ENCODE measurements at places on chromosomes 5 and 9.

GRCh38 chr9:93030642-93031628 is 27.6 kb upstream of the SUSD3 start:
- DNase-seq, result no peak

DNA sequence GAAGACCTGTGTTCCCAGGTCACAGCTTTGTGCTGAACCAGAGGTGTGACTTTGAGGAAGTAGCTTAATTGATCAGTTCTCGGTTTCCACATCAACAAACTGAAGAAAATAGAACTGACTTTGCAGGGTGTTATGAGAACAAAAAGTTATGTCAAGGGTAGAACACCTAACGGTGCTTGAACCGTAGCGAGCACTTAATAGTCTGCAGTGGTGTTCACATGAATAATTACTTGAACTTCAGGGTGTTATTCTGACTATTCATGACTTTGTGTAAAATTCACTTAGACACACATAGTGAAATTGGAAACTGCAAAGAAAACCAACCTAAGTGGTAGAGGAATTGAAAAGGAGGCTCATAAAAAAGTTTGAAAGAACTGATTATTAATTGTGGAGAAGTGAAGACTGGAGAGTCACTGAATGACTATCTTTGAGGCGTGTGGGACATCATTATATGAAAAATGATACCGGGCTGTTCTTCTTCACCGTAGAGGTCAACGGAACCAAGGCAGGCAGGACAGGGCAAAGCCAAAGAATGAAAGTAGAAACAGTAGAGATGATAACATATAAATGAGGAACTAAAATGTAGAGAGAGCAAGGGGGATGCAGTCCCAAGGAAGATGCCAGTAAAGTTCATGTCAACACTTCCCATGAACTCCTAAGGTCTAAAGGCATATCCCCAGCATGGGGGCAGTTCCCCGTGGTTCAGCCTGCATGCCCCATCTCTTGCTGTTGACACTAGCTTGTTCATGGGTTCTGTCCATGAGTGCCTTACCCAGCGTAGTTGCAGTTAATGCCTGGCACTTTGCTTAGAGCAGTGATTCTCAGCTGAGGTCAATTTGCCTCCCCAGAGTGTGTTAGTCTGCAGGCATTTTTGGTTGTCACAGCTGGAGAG is 118.7 kb downstream of the ZNF462 start:
- DNase-seq, result no peak

- no peak for DNase-seq
These were observed 22.6 kb upstream of the MELK start for GRCh38 chr9:36550135-36550534.

GRCh38 chr9:4196376-4196775 is 103.5 kb downstream of the GLIS3 start:
- no peak for DNase-seq

- DNase-seq, result peak; percentile 70
These were observed 31.5 kb upstream of the PPP3R2 start for GRCh38 chr9:101626295-101626694.

- DNase-seq, result peak; percentile 75
These were observed 47.7 kb upstream of the BOD1 start for GRCh38 chr5:173664154-173664526.

GRCh38 chr5:102767862-102768261 is 12.8 kb downstream of the PAM start:
- no peak for DNase-seq

DNA sequence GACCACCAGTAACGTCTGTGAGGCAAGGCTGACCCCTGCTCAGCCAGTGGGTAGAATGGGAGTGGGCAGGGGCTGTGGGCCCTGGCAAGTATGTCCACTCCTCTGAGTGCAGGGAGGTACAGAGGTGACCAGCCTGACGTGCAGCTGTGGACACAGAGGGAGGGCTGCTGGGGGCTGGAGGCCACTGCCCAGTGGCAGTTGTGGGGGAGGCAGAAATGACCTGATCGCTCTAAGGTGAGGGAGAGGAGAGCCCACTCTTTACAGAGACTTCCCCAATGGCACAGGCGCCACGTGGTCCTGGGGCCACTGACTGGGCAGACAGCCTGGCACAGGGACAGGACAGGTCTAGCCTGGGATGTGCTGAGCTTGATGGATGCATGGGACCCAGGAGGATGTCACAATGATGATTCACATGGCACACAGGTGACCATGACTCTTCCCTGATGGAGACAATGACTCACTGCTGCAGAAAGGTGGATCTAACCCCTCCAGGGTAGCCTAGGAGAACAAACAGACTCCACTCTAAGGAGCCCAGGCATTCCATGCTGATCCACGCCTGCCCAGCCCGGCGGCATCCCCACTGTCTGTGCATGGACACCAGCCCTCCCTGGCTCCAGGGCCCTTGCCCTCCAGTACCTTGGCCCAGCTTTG is 7.7 kb downstream of the LPCAT1 start:
- no peak for DNase-seq

DNA sequence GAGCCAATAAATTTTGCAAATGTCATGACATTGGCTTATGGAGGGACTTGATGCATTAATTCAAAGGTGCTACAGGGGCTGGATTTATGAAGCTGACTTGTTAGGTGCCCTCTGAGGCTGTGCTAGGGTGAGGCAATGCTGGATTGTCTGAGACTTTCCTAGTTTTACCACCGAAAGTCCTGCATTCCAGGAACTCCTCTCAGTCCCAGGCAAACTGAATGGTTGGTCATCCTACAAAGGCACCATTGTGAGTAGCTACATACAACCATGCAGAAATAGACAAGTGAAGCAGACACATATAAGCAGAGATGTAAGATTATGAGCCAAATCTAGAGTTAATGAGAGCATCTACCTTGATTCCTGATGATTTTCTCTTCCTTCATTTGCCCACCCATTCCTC is 95.3 kb downstream of the LIX1 start:
- no peak for DNase-seq

DNA sequence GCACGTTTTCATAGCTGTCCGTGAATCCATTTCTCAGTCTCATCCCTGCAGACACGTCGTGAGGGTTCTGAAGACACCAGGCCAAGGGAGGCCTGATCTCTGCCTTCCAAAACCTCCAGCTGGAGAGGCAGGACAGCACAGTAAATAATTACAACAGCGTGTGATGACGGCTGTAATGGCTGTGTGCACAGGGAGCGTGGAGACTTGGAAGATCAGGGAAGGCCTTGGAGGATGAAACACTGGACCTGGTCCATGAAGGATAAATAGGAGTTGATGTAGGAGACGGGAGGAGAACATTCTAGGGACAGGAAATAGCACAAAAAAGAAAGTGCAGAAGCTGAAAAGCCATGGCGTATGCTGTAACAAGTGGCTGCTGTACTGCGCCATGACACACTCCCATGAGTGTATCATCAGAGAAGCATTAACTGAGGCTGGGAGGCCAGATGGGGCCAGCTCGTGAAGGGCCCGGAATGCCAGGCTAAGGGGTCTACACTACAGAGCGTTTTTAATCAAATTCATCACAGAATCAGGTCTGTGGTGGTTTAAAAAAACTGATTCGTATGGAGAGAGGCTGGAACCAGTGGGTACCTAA is 97.2 kb downstream of the CRB2 start:
- no peak for DNase-seq

- peak; percentile 12 for DNase-seq
These were observed 195.8 kb downstream of the ERCC6L2 start for GRCh38 chr9:96071076-96071814.

GRCh38 chr5:74042559-74042958 is 416.6 kb downstream of the ARHGEF28 start:
- no peak for DNase-seq

DNA sequence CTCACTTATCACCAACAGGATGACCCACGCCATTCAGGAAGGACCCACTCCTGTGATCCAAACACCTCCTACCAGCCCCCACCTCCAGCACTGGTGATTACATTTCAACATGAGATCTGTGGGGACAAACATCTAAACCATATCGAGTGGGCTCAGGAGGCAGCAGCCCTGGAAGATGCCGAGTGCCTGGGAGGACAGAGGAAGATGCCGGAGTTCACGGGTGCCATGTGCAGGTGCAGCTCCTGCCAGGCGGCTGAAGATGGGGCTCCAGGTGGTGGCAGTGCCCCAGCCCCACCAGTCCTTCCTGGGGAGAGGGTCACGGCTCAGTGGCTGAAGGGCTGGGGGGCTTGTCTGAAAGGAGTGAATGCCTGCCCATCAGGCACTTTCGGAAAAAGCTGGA is 6.1 kb upstream of the CEP72 start:
- DNase-seq, result no peak

GRCh38 chr5:151224372-151224771 is 480 bp upstream of the CCDC69 start:
- peak; percentile 47 for DNase-seq

GRCh38 chr5:150044329-150044681 is 42.0 kb downstream of the CSF1R start:
- DNase-seq, result no peak

- no peak for DNase-seq
These were observed 5.2 kb upstream of the FAM13B start for GRCh38 chr5:138037907-138038633.

GRCh38 chr5:135715267-135716055 is 119.0 kb upstream of the SLC25A48 start:
- no peak for DNase-seq

DNA sequence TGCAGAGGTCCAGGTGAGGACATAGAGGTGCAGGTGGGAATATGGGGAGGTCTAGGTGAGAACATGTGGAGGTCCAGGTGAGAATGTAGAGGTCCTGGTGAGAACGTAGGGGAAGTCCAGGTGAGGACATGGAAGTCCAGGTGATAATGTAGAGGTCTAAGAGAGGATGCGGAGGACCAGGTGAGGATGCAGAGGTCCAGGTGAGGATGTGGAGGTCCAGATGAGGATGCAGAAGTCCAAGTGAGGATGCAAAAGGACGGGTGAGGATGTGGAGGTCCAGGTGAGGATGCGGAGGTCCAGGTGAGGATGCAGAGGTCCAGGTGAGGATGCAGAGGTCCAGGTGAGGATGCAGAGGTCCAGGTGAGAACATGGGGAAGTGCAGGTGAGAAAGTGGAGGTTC is 133.8 kb downstream of the MRPL36 start:
- DNase-seq, result no peak

DNA sequence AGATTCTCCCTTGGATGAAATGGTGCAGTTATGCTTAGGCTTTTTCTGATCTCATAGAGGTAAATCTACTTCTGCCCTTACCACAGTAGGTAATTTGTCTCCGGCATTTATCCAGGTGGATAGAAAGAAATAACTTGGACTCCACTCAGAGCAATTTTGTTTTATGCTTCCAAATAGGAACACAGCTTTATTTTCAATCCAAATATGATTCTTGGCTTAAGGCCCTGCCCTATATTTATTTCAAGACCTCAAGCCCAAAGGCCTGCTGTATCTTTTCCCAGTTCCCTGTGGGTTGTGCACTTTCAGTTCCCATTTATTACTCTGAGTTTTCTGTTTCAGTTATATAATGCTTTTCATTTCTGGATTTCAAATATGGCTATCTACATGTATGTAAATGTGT is 274.2 kb upstream of the SMC2 start:
- DNase-seq, result peak; percentile 52

GRCh38 chr5:5318426-5319190 is 103.9 kb upstream of the ICE1 start:
- DNase-seq, result peak; percentile 49
